Stimulated activated CD8-positive, alpha-beta memory T cell treated with anti-CD3 and anti-CD28 coated beads, Interleukin-2, amount 100 ng/mL, for 1 hour (primary cell): ENCODE measurements at places on chromosomes 7 and 10.

DNA sequence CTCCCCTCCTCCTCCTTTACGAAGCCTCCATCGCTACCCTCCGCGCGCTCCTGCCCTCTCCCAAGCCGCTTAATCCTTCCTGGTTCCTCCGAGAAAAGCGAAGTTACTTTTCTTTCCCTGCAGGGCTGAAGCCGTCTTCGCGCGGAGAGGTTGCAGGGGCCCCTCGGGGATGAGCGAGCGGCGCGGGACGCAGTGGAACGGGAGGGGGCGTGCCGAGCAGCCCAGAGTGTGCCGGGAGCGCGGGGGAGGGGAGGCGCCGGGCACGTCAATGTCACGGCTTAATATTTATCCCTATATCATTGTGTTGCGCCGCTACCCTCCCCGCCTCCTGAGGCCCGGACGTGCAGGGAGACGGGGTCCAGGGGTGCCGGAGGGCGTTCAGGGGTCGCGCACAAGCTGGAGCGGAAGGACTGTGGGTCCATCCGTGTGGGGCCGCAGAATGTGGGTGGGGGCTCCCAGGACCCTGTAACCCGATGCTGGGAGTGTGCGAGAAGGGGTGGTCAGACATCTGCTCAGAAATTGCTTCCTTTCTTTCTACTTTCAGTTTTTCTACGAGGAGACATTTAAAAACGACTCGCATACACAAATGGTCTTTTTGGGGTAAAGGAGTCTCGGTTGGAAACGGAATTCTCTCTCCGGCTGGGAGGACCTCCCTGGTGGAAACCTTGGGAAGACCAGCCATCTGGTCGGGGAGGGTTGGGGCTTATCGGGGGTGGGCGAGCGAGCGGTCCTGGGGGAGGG lies 2.4 kb downstream of the CDK6 start:
- DNase-seq = peak; percentile 65

DNA sequence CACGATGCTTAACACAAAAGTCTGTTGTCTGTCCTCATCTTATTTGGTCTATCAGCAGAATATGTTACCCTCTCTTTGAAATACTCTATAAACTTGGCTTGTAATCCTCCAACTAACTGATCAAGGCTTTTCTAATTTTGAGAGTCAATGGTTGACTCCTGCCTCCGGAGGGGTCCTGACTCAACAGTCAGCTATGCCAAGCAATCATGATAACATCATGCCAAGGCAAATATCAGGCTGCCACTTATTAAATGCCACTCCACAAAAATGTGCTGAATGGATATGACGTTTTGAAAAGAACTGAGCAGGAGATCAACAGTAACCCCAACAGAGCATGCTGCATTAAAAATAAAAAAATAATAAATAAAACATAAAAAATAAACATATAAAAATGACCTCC lies 116.1 kb downstream of the PARD3 start:
- no peak for DNase-seq

- DNase-seq = no peak
Observed at GRCh38 chr10:88129013-88129412, 265.6 kb downstream of the PTEN start.

DNA sequence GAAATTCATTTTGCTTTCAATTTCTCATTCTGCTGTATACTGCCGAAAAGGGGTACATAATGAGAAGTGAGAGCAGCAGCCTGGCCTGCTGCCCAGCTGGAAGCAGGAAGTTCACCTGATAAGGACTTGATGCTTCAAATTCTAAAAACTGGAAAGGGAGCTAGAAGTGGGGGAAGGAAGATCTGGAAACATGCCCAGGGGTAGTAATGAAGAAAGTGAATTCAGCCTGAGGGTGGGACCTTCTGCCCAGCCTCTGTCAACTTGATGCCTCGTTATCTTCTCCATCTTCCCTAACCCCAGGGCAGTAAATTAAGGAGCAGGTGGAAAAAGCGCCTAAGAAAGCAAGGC lies 69.4 kb downstream of the ARMH3 start:
- DNase-seq = no peak

DNA sequence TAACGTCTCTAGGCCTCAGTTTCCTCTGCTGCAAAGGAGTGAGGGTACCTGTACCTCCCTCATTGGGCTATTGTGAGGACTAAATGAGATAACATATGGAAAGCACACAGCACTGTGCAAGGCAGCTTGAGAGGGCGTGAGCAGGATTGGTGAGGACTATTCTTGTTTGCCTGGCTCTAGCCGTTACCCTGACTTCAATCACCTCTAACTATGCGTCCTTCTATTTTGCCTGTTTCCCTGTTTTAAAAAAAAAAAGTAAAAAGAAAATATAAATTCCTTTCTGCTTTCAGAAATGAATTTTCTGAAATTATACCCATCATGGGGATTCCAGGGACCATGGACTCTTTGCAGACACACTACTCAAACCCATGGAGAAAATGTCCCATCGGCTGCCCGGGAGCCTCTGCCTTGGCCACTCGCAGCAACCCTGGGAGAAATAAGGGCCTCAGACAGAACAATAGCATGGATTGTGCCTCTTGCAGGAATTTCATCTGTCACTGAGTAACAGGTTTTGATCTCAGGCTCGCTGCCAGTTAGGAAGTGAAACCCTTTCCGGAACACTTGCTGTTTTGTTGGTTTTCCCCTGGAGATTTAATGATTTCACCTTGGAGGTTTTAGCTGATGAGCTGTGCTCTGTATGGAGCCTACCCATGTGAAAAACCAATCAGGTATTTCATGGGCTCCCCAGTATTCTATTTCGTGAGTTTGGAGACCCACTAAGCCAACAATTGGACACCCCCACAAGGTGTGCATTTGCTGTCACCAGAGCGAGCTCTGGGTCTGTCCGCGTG lies 55.6 kb downstream of the STEAP1B start:
- no peak for DNase-seq

DNA sequence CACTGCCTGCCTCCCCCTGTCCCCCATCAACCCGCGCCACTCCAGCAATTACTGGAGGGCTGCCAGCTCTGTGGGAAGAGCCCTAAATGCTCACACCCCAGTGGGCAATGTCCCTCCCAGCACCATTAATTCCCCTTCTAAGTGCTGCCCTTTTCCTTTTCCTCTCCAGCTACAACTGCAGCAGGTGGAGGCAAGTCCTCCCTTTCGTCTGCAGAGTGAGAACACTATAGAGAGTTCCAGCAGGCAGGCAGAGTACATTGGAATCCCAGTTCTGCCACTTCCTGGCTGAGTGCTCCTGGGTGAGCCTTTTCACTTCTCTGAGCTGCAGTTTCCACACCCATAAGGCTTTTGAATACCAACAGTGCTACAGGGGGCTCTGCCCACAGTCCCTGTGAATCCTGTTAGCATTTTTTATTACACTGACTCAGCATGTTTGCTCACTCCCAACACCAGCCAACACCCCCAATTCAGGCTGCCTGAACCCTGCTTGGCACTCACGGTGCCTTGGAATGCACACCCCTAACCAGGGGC lies 447.0 kb downstream of the GRID1 start:
- no peak for DNase-seq

- no peak for DNase-seq
Observed at GRCh38 chr7:142523821-142524460, 225.3 kb upstream of the PRSS1 start.

DNA sequence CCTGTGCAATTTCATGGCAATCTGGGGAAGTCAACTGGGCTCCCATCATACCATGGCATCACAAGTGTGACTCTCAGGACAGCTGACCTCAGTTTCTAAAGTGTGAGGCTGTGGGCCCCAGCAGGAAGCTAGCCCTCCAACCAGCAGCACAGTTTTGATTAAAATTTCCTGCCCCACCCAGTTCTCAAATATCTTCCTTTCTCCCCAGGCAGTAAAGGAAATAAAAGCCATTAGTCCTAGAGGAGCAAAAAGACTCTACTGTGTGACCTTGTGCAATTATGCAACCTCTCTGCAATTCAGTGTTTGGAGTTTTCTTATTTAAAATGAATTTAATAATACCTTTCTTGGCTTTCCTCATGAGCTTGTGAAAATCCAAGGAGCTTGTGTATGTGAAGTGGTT lies 143.1 kb upstream of the CDCA7L start:
- DNase-seq = no peak

DNA sequence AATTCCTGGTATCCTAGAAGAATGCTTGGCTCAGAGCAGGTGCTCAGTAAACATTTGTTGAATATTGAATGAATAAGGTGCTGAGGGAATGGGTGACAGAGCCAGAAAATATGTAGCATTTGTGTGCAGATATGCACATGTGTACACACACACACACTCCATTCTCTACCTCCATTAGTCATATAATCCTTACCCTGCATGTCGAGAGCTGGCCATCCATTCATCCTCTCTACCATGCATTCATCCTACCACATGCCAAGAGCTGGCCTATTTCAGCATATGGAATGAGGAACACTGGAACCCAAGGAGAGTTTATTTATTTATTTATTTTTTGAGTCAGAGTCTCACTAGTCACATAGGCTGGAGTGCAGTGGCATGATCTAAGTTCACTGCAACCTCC lies 284.8 kb downstream of the PLXNA4 start:
- DNase-seq = no peak

DNA sequence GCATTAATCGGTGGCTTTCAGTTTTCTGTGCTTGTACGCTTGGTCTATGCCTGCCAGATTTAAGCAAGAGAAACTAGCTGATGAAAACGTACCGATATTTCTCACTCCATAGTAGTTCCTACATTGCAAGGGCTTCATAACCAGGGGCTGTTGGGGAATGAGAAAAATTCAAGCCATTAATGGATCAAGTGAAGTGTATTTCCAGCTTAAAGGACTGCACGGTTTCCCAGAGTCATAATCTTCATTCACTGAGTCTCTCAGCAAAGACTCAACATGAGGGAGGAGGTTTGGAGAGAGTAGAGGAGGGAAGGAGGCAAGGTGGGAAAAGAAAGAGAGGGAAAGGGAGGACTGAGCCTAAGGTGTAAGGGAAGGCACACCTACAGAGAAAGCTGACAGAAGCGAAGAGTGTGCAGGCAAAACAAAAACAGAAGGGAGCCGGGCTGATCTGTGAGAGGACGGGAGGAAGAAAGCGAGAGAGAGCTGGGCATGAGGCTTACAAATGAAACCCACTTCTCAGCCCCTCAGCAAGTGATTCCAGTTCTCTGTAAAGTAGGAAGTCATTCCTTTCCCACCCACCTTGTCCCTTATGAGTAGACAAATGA lies 625 bp downstream of the GIMAP2 start:
- DNase-seq = no peak

GRCh38 chr7:38700116-38700515 lies 68.9 kb upstream of the AMPH start:
- DNase-seq = no peak

GRCh38 chr7:152136686-152137085 lies 111.2 kb downstream of the GALNT11 start:
- DNase-seq = no peak

GRCh38 chr7:127667017-127667670 lies 15.2 kb downstream of the SND1 start:
- no peak for DNase-seq

GRCh38 chr10:50951365-50951764 lies 65.9 kb upstream of the A1CF start:
- DNase-seq = no peak

DNA sequence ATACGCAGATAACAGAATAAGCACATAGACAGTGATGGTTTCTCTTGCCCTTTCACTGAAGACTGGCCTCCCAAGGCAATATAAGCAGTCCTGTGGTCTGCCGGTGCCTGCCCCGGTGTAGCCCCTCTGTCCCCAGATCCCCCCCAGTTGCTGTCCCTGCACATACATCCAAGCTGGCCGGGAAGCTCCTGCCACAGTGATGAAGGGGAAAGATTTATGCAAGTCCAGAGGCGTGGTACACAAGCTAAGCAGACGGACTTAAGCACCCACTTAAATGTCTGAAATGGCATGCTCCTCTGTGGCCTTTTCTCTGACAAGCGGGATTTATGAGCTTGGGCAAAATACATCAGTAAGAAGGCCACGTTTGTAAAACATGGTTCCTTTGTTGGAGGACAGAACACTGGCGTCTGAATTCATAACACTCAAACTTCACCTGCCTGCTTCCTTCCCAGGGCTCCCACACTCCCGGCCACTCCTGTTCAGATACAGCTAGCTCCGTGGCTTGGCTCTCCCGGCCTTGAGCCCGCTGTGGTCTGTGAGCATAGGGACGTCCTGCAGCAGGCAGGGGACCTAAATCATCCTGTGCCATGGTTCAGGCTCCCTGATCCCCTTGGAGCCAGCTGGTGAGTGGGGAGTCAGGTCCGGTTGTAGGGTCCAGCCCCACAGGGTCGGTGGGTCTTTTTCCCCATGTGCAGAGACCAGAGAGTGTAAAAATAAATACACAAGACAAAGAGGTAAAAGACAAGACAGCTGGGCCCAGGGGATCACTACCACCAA lies 61.7 kb upstream of the PPP2R2D start:
- no peak for DNase-seq

- DNase-seq = no peak
Observed at GRCh38 chr7:1690359-1690958, 20.4 kb downstream of the ELFN1 start.

GRCh38 chr7:68828575-68828974 lies 769.7 kb upstream of the AUTS2 start:
- DNase-seq = no peak

DNA sequence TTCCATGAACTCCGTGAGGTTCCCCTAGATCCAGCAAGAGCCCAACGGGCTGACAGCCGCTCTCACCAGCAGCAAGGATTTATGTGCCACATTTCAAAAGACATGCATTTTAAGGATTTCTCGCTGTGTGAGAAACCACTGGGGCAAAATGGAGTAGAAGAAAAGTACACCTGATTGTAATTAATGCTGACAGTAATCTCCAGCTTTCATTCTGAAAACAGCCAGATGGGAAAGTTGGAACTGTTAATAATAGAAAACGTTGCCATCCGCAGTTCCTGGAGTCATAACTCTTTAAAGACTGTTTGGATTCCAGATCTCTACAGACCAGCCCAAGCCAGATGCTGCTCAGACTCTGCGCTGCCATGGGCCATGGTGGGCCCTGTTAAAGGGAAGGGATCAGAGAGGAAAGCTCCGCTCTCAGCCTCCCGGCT lies 216.9 kb upstream of the GLI3 start:
- no peak for DNase-seq

DNA sequence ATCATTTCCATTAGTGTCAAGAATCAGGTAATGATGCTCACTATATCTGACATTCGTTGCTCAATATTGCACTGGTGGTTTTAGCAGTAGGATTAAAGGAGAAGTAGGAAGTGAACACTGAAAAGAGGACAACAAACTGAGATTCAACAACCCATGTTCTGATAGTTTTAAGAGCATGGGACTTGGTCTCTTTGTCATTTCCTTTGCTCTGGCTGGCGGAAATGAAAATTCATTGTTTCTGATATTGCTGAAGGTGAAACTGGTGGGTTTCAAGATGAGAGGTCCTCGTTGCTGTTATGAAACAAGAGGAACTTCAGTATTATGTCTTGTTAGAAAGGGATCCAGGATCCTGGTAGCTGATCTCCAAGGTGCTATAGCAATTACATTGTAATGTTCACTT lies 129.0 kb downstream of the DNAH11 start:
- no peak for DNase-seq

DNA sequence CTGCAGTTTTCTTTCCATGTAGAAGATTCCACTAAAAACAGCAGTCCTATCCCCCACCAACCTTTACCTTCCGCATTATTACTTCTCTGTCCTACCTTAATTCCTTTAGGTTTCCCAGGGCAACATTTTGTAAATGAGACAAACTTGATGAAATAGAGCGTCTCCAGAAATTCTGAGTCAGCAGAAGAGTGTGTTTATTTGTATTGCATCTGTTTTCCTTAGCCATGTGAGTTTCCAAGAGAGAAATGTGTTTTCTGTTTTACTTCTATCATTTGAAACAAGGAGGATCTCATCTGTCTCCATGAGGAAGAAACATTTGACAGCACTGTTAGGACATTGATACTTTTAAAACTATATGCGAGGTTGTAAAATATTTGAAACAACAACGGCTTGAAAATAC lies 244.2 kb upstream of the PLXDC2 start:
- no peak for DNase-seq

- DNase-seq = no peak
Observed at GRCh38 chr7:46859963-46860475, 721.9 kb downstream of the TNS3 start.
